ENCODE measurements at places on chromosomes 5 and 9.
A peak's percentile ranks its signal among the peaks of the same experiment; 100 is the strongest.

GRCh38 chr5:9197881-9198260 lies 348.0 kb downstream of the SEMA5A start:
- no peaks in the 10 kb centered on the region for H3K27me3 ChIP-seq
- H3K27ac ChIP-seq = no peak overlapping the region
- peaks cover 6% of the 10 kb centered on the region for H3K4me1 ChIP-seq
- DNase-seq = no peak

DNA sequence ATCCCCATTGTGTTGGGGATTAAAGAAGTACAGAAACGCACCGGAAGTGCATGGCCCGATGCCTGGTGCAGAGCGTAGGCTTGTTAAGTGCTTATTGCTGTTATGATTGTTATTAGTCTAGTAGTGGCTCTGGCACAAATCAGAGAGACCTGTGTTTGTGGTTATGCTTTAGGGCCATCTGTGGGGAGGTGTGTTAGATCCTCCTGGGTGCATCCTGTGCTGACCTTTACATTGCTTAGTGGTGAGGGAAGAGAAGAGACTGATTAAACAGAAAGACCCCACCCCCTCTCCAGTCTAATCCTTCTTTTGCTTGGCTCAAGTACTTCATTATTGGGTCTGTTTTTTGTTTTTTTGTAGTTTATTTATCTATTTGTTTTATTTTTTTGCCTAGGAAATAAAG lies 112.7 kb upstream of the SPRY4 start:
- H3K36me3 ChIP-seq = no peaks in the 10 kb centered on the region
- H3K4me1 ChIP-seq = peaks cover 61% of the 10 kb centered on the region
- no peak overlapping the region for H3K27ac ChIP-seq
- H3K27me3 ChIP-seq = no peaks in the 10 kb centered on the region
- DNase-seq = no peak

DNA sequence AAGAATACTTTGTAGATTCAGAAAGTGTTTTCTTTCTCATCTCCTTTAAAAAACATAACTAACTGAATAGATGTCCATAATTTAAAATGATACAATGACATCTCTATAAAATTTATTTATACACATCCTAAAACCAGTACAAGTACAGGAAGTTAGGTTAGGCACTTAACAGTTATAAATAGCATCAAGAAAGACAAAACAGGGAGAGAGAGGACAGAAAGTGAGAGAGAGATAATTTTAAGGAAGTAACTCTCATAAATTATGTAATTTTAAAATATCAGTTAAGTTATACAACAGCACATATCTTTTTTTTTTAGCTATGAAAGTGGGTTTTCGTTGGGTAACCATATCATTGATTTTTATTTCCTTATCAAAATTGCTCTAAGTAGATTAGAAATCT lies 1068.6 kb downstream of the TAF11L14 start:
- no peak overlapping the region for H3K4me3 ChIP-seq
- DNase-seq = no peak
- no peaks in the 10 kb centered on the region for H3K36me3 ChIP-seq
- H3K27ac ChIP-seq = no peak overlapping the region

DNA sequence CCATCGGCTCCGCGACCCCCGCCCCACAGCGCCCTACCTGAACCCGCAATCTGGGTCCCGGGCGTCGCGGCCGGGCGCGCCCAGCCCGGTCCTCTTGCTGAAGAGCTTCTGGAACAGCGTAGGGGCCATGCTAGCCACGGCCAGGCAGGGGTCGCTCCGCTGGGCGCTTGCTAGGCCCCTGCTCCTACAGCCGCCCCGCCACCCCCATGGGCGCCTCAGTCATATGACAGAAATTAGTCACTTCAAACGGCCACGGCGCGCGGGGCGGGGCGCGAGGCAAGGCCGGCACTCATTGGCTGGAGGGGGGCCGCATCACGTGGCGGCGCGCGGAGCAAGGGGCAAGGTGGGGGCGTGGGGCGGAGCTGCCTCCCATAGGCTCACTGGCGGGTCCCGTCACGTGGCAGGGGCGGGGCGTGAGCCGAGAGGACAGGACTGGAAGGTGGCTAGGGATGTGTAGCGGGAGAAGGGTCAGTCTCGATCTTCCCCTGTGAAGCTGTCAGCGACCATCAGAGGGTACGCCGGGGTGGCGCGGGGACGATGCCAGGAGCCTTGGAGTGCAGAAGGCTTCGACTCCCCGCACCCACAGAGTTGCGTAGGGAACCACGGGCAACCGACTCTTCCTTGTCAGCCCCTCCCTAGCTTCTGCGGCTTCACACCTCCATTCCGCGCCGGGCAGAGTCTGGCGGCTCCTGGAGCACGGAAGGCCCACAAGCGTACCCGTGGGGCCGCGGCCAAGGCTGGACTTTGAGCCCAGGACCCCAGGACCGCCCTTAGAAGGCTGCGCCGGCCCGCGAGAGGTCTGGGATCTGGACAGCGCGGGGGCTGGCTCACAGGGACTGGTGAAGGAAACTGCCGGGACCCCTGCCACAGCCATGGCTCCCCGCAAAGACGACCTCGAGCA lies at the start of gene FNIP1:
Gene FNIP1 (minus strand): TSS at position 225 of the 901 bp plus-strand sequence. CDS start 96 bp downstream, at position 129.
- peaks cover 25% of the 10 kb centered on the region for H3K27me3 ChIP-seq
- DNase-seq = peak; percentile 99
- peak within 1 kb of the TSS; percentile 92 for H3K27ac ChIP-seq
- H3K4me3 ChIP-seq = peak within 1 kb of the TSS; percentile 97
- H3K36me3 ChIP-seq = no peaks in the 10 kb centered on the region

DNA sequence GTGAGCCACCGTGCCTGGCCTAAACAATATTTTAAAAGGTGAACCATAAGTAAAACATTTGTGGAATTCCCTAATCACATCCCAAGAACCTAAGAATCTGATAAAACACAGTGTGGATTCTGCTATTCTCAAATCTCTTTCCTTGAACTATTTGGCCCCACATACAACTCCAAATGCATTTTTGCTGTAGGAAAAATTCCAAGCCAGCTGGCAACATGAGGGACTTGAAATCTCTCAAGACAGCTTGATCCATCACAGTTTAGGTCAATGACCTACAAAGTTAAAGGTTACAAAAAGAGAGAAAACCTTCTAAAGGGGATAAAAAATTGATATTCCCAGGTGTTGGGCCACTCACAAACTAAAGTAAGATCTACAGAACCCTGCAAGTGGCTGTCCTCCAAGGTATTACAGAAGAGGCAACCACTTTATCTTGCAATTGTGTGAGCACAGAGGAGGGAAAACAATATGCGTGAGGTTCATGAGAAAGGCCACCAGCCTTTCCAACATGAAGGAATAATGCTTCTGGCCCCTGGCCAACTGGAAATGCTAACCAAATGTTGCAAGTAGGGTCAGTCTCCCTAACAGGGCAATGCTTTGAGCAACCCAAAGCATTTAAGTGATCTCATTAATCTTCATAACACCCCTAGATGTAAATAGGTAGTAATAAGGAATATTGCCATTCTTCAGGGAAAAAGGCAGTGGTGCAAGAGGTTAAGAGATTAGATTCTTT lies 221.4 kb downstream of the SEMA5A start:
- no peaks in the 10 kb centered on the region for H3K27me3 ChIP-seq
- peaks cover 13% of the 10 kb centered on the region for H3K4me1 ChIP-seq
- DNase-seq = no peak
- no peaks in the 10 kb centered on the region for H3K36me3 ChIP-seq

- peaks cover 67% of the 10 kb centered on the region for H3K36me3 ChIP-seq
- H3K27ac ChIP-seq = no peak overlapping the region
- no peak for DNase-seq
- no peak overlapping the region for H3K4me3 ChIP-seq
- no peaks in the 10 kb centered on the region for H3K4me1 ChIP-seq
- H3K27me3 ChIP-seq = no peaks in the 10 kb centered on the region
Measured at GRCh38 chr9:111566234-111566633, 33.2 kb downstream of the PTGR1 start.

DNA sequence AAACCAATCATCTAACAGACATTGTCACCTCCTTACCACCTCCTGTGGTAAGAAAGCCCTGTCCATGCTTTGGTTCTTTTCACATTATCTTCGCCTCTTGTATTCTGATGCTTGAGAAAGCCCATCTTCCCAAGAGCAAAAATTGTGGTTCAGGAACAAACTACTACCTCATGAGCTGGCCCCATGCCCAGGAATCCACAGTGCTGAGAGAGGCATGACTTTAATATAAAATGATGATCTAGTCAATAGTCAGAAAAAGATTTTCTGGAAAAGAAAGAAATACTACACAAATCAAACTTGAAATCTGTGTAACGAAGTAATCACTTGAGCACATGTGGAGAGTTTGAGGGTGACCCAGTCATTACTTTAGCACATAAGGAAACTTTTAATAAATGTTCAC lies 94.7 kb downstream of the FGF10 start:
- H3K27me3 ChIP-seq = no peaks in the 10 kb centered on the region
- peaks cover 4% of the 10 kb centered on the region for H3K36me3 ChIP-seq
- no peak overlapping the region for H3K27ac ChIP-seq
- DNase-seq = no peak
- no peak overlapping the region for H3K4me3 ChIP-seq
- H3K4me1 ChIP-seq = peaks cover 3% of the 10 kb centered on the region

- H3K27me3 ChIP-seq = no peaks in the 10 kb centered on the region
- no peaks in the 10 kb centered on the region for H3K36me3 ChIP-seq
- no peaks in the 10 kb centered on the region for H3K4me1 ChIP-seq
- H3K4me3 ChIP-seq = no peak overlapping the region
- DNase-seq = no peak
- no peak overlapping the region for H3K27ac ChIP-seq
Measured at GRCh38 chr5:57581772-57582171, 99.2 kb upstream of the ACTBL2 start.

DNA sequence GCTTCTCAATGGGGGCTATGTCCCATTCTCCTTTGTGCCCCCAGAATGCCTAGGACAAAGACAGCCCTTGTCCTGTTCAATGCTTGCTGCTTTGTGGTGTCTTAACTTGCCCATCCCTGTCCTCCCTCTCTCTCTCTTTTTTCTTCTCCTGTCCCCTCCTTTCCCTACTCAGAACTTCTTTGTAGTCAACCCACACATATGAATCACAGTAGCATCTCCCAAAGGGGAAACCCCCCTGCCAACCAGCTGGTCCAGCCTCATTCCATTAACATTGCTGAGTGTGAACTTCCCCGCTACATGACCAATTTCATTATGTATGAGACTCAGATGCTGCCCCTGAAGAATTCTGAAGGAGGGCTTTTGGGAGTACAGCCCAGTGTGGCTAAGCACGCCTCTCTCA lies 408.3 kb downstream of the ENC1 start:
- no peaks in the 10 kb centered on the region for H3K36me3 ChIP-seq
- H3K27me3 ChIP-seq = no peaks in the 10 kb centered on the region
- H3K4me3 ChIP-seq = no peak overlapping the region
- no peak for DNase-seq

DNA sequence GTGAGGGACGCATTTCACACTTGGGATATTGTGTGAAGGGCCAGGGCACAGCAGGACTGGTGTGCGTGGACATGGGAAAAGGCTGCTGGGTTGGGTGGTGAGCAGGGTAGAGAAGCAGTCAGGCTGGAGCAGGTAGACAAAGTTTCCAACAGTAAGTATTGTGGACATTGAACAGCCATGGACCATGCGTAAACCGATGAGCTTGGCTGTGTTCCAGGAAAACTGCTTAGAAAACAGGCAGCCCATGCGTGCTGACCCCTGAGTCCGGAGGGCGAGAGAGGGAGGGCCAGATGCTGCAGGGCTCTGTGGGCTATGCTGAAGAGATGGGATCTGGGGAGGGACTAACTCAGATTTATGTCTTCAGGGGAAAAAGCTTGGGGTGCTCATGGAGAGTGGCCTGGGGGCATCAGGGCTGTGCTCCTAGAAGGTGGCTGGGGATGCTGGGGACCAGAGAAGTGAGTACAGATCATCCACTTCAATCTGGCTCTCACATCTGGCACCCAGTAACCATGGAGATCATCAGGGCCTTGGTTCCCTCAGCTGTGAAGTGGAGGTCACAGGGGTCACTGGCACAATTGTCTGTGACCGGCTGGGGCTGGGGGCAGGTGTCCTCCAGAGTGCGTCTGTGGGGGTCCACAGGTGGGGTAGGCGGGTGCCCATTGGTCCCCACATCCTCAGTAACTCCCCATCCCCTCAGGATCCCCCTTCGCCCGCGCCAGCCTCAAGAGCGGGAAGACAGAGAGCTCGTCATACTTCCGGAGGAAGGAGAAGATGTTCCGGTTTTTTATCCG lies 93.3 kb downstream of the CACNA1B start:
- no peak overlapping the region for H3K27ac ChIP-seq
- no peaks in the 10 kb centered on the region for H3K4me1 ChIP-seq
- no peak overlapping the region for H3K4me3 ChIP-seq
- H3K36me3 ChIP-seq = 0 out of 2 replicates have a peak, but pooled peaks cover 2% of the 10 kb centered on the region
- no peak for DNase-seq

DNA sequence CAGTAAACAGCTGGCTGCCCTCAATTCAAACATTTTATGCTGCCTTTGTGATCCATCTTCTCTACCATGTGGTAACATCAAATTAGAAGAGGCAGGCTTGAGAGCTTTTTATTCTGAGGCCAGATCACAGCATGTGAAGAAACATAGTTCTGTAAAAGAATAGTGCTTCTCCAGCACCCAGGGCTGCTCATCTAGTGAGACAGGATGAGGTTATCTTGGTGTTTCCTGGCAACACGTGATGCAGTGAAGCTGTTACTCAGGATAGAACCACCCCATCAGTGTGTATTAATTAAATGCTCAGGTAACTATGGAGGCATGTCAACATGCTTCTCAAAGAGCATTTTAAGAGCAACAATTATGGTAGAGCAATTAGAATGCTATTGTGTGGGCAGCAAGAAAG lies 400.5 kb upstream of the ACO1 start:
- no peaks in the 10 kb centered on the region for H3K4me1 ChIP-seq
- H3K4me3 ChIP-seq = no peak overlapping the region
- H3K27ac ChIP-seq = no peak overlapping the region

DNA sequence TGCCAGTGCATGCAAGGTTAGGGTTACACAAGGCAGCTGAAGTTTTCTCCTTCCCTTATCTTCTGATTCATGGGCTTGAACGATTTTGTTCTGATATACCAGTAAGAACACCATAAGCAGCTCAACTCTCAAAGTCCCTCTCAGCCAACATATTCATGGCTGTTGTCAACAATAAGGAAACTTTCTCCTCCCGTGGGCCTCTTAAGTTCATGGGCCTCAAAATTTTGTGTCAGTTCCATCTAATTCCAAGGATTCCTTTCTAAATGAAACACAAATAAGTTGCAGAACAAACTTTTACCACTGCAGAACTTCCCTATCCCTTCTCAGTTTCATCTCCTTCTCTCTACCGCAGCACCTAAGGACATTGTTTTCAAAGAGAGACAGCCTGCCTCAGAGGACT lies 23.6 kb upstream of the CAST start:
- no peaks in the 10 kb centered on the region for H3K27me3 ChIP-seq
- no peak overlapping the region for H3K27ac ChIP-seq
- no peak overlapping the region for H3K4me3 ChIP-seq

DNA sequence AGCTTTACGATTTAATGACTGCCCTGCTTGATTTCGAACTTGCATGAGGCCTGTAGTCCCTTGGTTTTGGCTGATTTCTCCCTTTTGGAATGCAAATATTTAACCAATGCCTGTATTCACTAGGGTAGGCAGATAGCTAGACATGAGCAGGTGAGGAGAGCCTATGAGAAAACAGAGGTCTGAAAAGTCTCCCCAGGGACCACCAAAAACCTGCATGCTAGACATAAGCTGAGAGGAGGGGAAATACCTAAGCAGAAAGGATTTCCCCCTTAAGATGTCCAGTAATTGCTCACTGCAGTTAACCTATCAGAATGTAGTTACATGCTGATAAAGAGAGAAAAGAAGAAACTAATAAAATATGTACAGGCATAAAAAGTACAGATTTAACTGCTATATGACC lies 667.4 kb upstream of the SEMA6A start:
- DNase-seq = no peak
- no peak overlapping the region for H3K4me3 ChIP-seq
- H3K27me3 ChIP-seq = no peaks in the 10 kb centered on the region

GRCh38 chr5:125717209-125717608 lies 706.0 kb upstream of the GRAMD2B start:
- no peak overlapping the region for H3K4me3 ChIP-seq
- DNase-seq = no peak
- no peak overlapping the region for H3K27ac ChIP-seq
- H3K27me3 ChIP-seq = no peaks in the 10 kb centered on the region
- H3K4me1 ChIP-seq = peaks cover 10% of the 10 kb centered on the region
- H3K36me3 ChIP-seq = no peaks in the 10 kb centered on the region

All from WTC11 (cell line).